ENCODE measurements at places on chromosomes 11 and 22.

DNA sequence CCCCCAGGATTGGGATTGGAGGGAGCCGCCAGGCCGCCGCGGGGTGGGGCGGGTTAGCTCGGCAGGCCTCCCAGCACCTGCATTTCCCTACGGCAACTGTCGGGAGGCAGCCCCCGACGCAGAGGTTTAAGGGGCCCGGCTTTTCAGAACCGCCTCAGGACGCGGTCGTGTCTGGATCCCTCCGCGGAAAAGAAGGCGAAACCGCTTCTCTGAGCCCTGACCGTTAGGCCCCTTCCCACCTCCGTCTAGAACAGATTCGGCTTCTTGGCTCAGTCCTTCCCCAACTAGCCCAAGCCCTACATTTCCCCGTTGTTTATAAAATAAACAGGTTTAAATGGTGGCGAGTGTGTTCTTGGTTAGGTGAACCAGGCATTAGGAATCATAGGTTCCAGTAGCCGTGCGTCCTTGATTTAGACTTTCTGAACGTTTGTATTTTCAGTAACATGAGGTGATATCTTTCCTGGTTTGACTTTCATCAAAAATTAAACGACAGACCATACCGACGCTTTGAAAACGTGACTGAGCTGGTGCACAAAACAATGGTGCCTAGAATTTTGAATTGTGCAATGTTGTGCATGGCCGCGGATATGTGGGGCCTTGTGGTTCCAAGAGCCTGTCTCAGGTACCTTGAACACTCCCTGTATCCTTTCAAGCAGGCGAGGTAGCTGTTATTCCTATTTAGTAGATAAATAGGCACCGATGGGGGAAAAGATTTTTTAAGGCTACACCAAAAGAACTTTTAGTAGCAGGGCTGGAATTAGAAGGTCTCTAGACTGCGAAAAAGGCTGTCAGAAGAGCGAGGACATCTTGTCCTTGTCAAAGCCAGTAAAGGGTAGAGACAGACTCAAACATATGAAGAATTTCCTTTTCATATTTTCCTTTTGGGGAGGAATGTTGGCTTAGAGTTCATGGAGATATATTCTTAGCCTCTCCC, 1.2 kb upstream of the HSPA8 start:
- peak; percentile 69 for DNase-seq

- DNase-seq = no peak
These were observed 14.4 kb downstream of the IL18BP start for GRCh38 chr11:72012897-72013721.

DNA sequence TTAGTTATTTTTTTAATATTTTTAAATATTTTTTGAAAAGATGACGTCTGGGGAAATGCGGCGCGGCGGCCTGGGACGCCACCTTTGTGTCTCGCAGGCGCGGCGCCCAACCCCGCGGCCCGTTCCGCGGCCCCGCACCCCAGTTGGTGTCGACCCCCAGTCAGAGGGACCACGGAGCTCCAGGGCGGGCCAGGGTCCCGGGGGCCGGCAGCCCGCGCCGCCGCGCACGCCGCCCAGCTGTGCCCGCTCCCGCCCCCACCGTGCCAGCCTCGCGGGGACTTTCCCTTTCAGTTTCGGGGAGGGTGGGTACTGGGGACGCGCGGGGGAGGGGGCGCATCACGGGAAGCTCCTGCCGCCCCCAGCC, 1.6 kb downstream of the CCND1 start:
- peak; percentile 49 for DNase-seq

DNA sequence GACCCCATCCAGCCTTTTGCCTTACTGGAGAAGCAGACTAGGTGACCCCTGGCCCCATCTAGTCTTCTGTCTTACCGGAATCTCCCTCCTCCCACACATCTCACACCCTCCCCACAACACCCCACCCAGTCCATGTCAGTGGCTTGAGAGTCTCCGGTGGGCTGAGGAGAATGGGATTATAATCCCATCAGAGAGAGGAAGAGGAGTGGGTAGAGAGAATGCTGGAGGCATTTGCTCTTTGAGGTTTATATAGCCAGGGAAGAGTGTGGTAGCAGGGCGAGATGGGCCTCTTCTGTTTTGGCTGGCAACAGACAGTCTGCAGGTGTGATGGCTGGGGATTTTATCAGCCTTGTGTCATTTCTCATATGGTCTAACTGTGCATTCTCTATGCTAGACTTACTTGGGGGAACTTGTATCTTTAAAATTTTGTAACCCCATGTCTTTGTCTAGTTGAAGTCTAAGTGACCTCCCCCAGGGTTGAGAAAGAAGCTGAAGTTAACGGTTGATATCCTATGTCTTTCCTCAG, 50.3 kb downstream of the GRAMD1B start:
- DNase-seq = no peak

GRCh38 chr11:2666401-2666741, 33.4 kb downstream of the KCNQ1OT1 start:
- no peak for DNase-seq

- DNase-seq = no peak
These were observed 76.4 kb downstream of the KCNQ1 start for GRCh38 chr11:2521081-2521732.

DNA sequence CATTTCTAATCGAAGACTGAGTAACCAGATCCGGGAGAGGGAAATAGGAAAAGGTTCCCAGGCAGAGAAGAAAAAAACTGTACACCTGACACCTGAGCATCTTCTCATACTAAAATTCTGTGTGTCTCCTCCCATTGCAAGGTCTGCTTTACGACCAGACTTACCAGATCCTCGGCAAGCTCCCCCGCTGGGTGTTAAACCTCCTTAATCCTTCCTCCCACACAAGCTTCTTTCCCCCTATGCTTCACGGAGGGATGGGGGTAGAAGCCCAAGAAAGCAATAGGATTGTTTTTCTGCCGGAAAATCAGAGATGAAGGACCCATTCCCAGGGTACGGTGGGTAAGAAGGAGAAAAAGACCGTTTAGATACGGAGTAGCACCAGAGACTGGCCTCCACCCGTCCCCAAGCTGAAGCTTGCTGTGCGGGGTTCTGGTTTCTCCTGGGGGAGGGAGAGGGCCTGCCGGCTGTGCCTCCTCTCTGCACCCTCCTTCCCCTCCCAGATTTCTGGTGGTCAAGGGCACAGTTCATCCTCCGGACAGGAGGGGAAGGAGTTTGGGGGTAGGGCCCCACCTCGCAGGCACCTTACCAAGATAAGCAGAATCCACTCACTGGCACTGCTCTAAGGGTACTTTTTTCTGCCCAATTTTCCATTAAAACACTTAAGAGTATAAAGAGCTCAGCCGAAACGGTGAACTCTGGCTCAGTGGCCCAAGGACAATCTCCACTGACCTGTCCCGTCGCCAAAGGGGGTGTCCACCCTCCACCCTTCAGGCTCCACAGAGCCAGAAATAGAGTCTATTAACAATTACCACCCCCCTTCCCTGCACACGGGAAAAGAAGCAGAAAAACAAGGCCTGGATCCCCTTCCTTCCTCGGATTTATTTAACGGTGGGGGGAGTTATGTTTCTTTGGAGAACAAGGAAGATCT, 1.2 kb downstream of the TOB2 start:
- peak; percentile 42 for DNase-seq

DNA sequence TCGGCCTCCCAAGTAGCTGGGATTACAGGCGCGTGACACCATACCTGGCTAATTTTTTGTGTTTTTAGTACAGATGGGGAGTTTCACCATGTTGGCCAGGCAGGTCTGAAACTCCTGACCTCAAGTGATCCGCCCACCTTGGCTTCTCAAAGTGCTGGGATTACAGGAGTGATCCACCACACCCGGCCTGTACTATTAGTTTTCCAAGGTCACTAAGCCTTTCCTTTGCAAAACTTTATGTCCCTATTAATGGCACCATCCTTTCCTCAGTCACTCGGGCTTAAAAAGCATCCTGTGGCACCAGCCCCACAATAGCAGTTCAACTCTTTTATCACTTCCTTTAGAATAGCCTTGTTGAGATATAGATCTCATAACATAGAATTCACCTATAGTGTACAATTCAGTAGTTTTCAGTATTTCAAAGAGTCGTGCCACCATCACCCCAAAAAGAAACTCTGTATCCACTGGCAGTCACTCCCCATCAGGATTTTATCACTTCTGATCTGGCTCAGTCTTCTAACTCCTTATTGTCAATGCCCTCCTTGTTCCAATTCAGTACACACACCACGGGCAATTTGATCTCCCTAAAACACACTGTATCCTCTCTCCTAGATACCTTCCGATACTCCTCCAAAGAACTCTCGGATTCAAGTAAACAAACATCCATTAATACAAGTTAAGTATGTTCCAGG, 921 bp upstream of the BCL2L13 start:
- no peak for DNase-seq

DNA sequence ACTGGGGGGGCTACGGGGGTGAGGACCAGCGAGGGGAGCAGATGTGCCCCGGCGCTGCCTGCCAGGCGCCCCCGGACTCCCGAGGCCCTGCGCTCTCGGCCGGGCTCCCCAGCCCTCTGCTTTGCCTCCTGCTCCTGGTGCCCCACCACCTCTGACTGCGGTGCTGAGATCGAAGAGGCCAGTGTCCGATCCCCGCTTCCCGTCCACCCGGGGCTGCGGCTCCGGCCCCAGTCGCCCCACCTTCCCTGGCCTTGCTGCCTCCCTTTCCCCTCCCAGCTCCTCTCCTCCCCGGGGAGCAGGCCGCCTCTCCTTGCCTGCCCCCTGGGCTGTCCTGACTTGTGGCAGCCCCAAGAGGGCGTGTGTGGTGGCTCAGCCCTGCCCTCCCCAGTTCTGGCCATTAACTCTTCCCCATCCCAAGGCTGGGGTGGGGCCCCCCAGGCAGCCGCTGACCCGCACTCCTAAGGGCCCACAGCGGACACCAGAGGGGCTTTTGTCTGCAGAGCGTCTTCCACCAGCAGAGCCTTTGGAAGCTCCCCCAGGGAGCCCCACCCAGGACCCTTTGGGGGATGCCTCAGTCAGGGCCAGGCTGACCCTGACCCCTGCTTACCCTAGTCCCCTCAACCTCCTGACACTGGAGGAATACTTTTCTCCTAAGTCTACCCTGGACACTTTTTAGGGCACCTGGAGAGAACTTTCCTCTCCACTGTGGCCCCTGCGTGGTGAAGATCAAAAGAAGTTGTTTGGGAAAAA, 16.6 kb downstream of the RTN4RL2 start:
- DNase-seq = no peak

DNA sequence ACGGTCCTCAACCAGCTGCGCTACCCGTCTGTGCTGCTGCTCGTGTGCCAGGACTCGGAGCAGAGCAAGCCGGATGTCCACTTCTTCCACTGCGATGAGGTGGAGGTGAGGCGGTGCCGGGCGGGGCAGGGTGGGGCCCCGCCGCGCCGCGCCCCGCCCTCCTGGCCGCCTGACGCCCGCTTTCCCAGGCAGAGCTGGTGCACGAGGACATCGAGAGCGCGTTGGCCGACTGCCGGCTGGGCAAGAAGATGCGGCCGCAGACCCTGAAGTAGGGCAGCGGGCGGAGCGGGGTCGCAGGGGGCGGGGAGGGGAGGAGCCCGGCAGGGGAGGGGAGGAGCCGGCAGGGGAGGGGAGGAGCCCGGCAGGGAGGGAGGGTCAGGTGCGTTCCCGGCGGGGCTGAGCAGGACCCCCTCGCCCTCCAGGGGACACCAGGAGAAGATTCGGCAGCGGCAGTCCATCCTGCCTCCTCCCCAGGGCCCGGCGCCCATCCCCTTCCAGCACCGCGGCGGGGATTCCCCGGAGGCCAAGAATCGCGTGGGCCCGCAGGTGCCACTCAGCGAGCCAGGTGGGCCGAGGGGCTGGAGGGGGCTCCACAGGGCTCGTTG, 14.7 kb downstream of the EPS8L2 start:
- DNase-seq = peak; percentile 26

DNA sequence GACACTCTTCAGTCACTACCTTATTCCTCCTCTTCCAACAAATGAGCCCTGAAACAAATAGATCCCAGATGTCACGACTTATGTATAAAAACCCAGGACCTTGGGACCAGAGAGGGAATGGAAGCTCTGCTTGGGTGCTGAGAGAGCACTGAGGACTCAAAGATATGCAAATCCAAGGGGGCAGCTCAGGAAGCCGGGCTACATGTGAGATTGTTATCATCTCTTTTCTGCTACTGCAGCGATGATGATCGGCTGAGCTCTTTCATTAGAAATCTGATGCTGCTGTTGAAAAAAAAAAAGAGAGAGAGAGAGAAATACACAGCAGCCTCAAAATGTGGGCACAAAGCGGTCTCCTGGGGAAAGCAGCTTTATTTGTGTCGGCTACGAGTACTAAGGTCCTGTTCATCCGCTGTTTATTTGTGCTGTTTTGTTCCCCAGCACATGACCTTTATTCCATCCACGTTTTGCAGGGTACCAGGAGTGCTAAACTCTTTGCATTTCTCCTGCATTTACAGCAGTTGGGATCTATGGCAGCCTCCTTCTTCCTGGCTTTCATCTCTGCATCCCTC, 120.2 kb downstream of the TRIM29 start:
- no peak for DNase-seq

DNA sequence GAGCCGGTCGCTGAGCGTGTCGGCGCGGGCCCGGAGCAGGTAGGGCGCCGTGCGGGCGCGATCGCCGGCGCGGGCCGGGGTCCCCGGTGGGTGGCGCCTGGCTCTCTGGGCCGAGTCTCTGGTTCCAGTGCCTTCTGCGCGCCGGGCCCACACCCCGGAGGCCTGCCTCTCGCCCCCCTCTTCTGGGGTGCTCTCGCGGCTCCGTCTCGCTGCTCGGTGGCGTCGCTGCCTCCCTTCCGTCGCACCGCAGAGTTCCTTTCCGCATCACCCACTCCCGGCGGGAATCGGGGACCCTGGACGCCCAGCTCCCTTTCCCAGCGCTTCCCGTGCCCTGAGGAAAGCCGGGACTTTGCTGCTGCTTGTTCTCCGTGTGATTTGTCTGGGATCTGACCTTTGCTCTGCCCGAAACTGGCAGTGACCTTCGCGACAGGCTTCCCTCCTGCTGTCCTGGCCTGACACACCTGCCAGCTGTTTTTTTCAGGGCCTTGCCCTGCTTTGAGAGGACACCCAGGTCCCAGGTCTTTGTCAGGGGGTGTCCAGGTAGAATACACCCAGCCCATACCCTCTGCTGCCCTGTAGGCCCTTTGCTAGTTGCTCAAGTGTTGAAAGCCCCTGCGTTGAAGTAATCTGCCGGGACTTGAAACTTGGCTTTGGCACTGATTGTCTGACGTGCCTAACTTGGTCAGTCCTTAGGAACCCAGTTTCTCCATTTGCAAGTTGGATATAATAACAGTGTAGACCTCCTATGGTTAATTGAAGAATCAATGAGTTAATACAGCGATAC, 711 bp downstream of the FDX1 start:
- peak; percentile 33 for DNase-seq

- DNase-seq = no peak
These were observed 109.7 kb downstream of the INSC start for GRCh38 chr11:15224466-15224865.

GRCh38 chr11:121299417-121299816, 6.8 kb downstream of the SC5D start:
- no peak for DNase-seq

DNA sequence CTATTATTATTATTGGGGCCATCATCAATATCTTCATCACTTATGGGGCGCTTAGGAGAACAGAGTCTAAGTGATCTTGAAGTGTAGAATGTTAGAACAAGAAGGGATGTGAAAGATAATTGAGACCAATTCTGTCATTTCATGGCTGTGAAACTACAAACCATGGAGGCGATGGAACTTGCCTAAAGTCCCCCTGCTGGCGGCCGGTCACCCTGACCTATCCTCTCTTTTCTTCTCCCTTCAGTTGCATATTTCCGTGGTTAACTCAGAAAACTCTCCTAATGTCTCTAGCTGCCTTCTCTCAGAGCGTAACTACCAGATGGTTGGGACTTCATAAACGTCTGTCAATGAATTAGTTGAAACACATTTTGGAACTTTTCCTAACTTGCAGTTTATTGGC, 6.6 kb upstream of the OR4B1 start:
- DNase-seq = no peak

Data from activated CD4-positive, alpha-beta T cell treated with anti-CD3 and anti-CD28 coated beads, Interleukin-2, amount 10 ng/mL, durations not matched to agents 7 days and 5 days (primary cell).